ENCODE measurements at places on chromosomes 3 and 15. TPM values are rescaled to one million over a fixed set of nuclear protein-coding genes. Genes with fewer than 3 reads are reported as not detected.

Gene MEIS2
- total RNA-seq: 13.4 TPM

GRCh38 chr3:171353423-171353822 lies 106.8 kb downstream of the TNIK start:
- DNase-seq: peak; percentile 29

GRCh38 chr3:120726791-120727190 lies 15.5 kb downstream of the RABL3 start:
- no peak for DNase-seq

- no peak for DNase-seq
These were observed 155.8 kb downstream of the GHSR start for GRCh38 chr3:172292422-172292821.

GRCh38 chr3:134846911-134847317 lies 51.9 kb downstream of the EPHB1 start:
- peak; percentile 88 for DNase-seq

DNA sequence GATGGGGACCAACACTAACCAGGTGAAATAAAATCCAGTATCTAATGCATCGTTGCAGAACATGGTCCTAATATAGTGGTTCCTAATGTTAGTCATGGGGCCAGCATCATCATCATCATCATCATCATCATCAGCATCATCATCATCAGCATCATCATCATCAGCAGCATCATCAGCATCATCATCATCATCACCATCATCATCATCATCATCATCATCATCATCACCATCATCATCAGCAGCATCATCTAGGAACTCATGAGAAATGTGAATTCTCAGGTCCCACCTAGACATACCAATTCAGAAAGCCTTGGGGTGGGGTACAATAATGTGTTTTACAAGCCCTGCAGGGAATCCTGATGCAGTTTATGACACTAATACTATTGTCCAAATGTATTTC lies 179.4 kb upstream of the LRRN1 start:
- DNase-seq: no peak

GRCh38 chr3:188390775-188391443 lies 237.0 kb downstream of the LPP start:
- DNase-seq: no peak

- no peak for DNase-seq
These were observed at the start of gene DNAJA4 for GRCh38 chr15:78264304-78265136. Gene DNAJA4 (plus strand): TSS chr15:78264562. CDS start chr15:78264764, 202 bp downstream.

Gene TTLL13
- total RNA-seq: not detected

DNA sequence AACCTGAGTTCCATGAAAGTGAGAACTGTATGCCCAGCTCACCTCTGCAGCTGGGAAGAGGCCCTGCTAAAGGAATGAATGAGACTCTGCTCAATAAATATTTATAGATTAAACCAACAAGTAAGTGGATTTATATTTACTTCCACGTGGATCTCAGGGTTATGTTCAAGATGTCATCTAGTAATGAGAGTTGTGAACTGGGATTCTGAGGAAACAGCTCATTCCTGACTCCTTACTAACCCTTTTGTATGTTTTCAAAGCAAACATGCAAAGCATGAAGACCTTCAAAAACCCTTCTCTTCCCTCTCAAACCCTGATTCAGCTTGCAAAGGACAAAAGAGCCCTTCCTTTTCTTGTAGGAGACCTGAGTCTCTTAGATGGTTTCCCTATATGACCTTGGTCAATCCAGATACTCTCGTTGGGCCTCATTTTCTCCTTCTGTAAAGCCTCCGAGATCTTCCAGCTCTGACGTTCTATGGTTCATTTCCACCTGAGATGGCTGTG lies 53.4 kb downstream of the LSM3 start:
- DNase-seq: no peak

DNA sequence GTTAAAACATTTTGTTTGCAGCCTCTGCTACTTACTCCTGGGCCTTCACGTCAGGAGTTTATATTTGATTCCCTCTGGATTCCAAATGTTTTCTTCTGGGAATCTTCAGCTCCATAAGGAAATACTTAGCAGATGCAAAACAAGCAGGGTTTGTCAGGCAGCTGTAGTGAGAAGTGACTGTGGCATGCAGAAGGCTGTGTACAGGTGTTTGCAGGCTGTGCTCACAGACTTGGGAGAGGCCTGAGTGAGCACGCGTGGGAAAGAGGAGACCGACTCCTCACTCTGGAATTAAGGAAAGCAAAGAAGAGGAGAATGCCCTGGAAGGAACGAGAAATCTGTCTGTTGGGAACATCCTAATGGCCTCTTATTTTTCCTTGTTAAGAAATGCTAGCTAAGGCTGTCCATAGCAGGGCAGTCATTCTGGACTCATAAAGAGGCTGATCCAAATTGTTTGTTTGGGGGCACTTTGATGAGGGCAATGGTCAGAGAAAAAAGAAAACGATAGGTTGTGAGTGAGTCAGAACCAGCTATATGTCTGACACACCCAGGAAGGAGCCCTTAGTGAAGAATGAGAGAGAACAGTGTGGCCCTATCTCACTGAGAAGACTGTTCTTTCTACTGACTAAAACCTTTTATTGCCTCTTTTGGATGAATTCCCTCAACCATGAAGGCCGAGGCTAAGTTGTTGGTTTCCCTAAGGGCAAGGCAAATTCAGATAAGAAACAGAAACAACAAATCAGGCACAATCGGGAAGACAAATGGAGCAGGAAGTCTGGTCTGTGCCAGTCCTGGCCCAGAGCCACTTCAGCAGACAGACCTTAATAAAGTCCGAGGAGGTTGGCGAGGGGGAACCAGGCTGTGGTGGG lies 82.6 kb downstream of the TGFBR2 start:
- peak; percentile 59 for DNase-seq

- no peak for DNase-seq
These were observed 78.4 kb downstream of the IGF2BP2 start for GRCh38 chr3:185746470-185746869.

Gene ZBBX
- total RNA-seq: not detected

DNA sequence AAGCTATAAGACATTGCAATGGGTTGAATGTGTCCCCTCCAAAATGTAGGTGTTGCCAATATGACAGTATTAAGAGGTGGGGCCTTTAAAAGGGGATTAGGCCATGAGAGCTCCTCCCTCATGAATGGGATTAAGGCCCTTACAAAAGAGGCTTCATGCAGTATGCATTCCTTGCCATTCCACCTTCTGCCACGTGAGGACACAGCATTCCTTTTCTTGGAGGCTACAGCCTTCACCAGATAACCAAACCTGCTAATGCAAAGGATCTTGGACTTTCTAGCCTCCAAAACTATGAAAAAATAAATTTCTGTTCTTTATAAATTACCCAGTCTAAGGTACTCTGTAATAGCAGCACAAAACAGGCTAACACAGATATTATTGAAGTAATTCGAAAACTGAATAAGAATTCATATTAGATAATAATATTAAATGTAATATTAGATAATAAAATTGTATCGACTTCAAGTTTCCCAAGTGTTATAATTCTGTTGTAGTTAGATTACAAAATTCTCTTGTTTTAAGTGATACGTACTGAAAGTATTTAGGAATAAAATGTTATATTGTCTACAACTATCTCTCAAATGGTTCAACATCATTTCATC lies 29.4 kb upstream of the ATP8B4 start:
- peak; percentile 79 for DNase-seq

DNA sequence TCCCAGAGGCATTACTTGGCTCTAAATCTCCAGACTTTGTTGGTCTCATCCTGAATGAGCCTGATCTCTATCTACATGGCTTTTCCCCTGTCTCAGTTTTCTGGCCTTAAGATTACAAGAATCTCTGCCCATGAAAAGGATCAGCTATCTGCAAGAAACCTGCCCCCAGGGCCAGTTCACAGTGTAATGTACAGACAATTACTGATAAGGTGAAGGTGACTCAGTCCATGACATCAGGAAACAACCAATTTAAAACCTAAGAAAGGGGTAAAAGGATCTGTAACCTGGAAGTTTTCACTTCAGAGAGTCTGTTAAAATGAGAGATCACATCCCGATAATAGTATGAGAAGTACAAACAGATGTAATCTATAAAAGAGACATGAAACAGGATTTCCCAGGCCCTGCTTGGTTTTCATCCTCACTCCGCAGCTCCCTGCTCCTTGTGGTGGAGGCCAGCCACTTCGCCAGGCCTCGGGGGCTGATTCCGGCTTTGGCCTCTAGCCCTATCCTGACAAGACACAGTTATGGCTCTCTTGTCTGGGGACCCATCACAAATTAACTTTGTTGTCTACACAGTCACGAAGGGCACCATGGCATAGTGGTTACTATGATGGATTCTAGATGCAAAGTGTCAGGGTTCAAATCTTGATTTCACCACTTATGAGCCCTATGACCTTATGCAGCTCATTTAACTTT lies 136.9 kb downstream of the THSD4 start:
- no peak for DNase-seq

Gene GOLGA8N
- total RNA-seq: 2.8 TPM

GRCh38 chr15:60713119-60714084 lies 234.5 kb upstream of the ICE2 start:
- DNase-seq: peak; percentile 41

DNA sequence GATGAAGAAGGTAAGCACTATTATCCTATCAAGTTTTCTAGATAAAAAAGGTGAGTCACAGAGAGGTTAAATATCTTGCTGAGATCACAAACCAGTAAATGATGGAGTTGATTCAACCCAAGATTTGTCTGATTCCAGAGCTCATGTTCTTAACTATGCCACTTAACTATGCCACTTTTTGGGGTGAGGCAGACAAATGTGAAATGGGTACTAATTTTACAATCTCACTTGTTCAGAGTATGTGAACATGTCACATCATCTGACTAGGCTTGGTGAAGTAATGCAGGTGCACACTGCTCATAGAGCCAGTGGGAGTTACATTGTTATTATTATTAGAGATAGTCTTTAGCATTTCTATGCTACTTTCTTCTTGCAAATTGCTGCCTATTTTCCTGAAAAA lies 2.0 kb downstream of the DRD3 start:
- no peak for DNase-seq

DNA sequence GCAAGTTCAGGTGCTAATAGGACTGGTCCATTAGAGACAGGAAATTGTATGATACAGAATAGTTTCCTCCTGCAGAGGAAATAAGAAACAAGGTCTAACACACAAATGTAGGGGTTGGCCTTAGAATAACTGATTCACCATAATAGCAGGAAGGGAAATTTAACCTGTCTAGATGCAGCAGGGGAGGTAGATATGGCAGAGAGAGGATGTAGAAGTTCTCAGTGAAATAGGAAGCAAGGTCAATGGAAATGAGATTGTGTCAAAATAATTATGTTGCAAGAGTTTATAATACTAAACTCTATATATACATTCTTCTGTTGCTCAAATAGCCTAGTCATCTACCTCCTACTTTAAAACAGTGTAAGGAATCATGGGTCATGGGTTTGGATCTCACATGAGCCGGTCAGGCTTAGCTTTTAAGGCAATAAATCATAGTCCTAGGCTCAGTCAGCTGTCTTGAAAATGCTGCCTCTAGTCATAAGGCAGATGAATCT lies 17.0 kb downstream of the BCL2A1 start:
- DNase-seq: no peak

Gene SLCO2A1
- total RNA-seq: 0.11 TPM

Gene CPNE9
- not detected for total RNA-seq

Gene SNUPN
- total RNA-seq: 34.3 TPM

Gene ST8SIA2
- 12.7 TPM for total RNA-seq

GRCh38 chr3:89859757-89860156 lies 752.3 kb downstream of the EPHA3 start:
- peak; percentile 72 for DNase-seq

DNA sequence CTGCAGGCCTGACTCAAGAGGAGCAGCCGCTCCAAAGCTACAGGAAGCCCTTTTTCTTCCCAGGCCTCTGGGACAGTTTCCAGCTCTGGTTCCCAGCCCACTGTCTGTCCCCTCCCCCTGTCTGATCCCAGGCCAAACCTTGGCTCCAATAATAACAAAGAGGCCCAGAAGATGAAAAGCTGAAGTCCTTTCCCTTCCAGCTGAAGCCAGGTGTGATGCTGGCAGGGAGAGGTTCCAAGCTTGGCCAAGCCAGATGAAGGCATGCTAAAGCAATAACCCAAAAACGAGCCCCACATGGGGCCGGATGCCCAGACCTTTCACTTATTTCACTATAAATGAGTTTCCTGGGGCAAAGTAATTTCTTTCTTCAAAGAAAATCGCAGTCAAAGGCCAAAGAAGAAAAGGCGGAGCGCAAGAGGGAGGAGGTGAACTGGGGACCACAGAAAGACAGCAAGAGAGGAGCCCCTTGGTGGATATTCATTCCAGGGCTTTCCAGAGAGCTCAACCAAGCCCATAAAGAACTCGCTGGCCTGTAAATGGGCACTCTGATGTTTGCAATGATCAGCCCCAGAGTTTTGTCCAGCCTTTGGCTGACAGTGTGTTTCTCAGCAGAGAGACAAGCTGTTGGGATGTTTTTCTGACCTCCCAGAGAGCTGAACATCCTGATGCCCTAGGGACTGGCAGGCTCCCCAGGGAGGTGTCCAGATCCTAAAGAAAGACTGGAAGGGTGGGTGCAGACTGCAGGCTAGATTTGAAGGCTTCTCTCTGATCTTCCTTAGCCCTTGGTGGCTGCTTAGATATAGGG lies 157.6 kb downstream of the UACA start:
- DNase-seq: no peak

DNA sequence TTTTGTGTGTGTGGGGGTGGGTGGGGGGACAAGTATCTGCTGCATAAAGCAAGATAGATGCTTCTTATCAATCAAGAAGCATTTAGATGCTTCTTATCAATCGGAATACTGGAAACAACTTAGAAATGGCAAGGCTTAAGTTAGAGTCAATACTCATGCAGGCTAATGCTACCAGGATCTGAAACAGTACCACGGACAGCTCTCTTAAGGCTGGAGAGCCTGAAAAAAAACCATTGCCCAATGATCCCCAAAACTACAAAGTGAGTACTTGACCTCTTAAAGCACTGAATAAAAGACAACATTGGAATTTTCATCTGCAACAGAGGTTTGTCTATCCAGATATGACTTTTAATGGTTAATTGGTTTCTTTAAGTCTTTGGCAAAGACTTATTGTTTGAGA lies 262.3 kb downstream of the GAP43 start:
- DNase-seq: peak; percentile 31

DNA sequence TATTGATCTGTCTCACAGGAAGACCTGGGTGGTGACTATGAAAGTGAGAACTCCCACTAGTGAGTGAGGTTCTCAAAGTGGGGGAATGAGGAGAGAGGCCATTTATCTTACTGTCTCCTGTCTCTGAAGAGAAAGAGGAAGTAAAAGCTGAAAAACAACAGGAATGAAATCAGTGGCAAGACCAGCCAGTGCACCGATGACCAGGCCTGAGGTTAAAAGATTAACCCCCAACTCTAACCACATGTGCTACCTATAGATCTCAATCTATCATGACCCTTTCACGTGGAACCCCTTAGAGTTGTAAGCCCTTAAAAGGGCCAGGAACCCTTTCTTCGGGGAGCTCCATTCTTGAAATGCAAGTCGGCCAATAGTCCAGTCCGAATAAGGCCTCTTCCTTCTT lies 239.3 kb upstream of the CNTN6 start:
- no peak for DNase-seq

Gene ATP13A4
- total RNA-seq: not detected

Gene WDR72
- total RNA-seq: not detected

Data from LHCN-M2 (cell line).